ENCODE measurements at places on chromosomes 12 and 14. TPM values are rescaled to one million over a fixed set of nuclear protein-coding genes. Genes with fewer than 3 reads are reported as not detected.

- no peaks in the 10 kb centered on the region for H3K27me3 ChIP-seq
- DNase-seq = no peak
- H3K36me3 ChIP-seq = no peaks in the 10 kb centered on the region
- no peak overlapping the region for H3K27ac ChIP-seq
- no peak overlapping the region for H3K4me3 ChIP-seq
Observed at GRCh38 chr12:107530701-107531100, 154.9 kb upstream of the PWP1 start.

DNA sequence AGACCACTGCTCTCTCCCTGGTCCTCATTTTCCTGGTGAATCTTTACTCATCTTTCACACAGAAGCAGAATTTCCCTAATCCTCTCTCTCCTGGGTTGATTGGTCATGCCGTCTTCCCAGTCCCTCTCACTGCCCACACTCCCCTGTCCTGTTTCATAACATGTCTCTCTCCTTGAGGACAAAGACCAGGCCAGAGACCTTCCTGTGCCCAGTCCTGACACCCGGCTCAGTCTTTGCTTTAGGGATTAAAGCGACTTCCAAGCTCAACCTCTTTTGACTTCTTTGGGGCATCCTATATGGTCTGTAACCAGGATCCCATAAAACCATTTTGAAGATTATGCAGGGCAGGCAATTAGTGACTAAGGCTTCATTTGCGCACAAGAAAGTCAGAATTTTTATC, 105.5 kb downstream of the BCL11B start:
- no peak overlapping the region for H3K4me3 ChIP-seq
- H3K36me3 ChIP-seq = no peaks in the 10 kb centered on the region
- H3K4me1 ChIP-seq = no peaks in the 10 kb centered on the region

FBXO34 gene
- 29.1 TPM for polyA plus RNA-seq

IKZF4 gene
- polyA plus RNA-seq = 0.27 TPM

DNA sequence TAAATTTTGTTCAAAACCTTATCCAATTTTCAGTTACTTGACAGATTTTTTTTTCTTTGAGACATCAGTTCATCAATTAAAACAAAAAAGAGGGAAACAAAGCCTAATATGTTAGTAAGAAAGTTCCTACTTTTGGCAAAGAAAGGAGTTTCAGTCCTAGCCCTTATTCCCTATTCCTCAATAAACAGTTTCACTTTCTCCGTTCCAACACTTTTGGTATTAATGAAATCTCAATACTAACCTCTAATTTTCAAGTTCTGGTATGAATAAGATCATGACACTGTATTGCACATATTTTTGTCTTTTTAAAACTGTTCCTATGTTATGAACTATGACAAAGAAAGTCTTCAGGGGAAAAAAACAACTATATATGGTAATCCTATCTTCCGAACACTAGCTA, 48.4 kb downstream of the RPS6KA5 start:
- no peak overlapping the region for H3K4me3 ChIP-seq
- DNase-seq = no peak
- no peaks in the 10 kb centered on the region for H3K27me3 ChIP-seq
- H3K27ac ChIP-seq = no peak overlapping the region

GRCh38 chr12:6534945-6535696, 804 bp downstream of the GAPDH start:
- H3K27me3 ChIP-seq = no peaks in the 10 kb centered on the region
- peaks cover 54% of the 10 kb centered on the region for H3K4me1 ChIP-seq
- H3K36me3 ChIP-seq = peaks cover 4% of the 10 kb centered on the region
- H3K4me3 ChIP-seq = peak overlapping the region; percentile 98

BBOF1 gene
- polyA plus RNA-seq = 5.8 TPM

CLEC1B gene
- 0.48 TPM for polyA plus RNA-seq
